Iris pigment epithelial cell (primary cell): ENCODE measurements at places on chromosomes 3 and 15.

- peak; percentile 80 for DNase-seq
Measured at GRCh38 chr3:24773798-24774197, 279.1 kb upstream of the THRB start.

DNA sequence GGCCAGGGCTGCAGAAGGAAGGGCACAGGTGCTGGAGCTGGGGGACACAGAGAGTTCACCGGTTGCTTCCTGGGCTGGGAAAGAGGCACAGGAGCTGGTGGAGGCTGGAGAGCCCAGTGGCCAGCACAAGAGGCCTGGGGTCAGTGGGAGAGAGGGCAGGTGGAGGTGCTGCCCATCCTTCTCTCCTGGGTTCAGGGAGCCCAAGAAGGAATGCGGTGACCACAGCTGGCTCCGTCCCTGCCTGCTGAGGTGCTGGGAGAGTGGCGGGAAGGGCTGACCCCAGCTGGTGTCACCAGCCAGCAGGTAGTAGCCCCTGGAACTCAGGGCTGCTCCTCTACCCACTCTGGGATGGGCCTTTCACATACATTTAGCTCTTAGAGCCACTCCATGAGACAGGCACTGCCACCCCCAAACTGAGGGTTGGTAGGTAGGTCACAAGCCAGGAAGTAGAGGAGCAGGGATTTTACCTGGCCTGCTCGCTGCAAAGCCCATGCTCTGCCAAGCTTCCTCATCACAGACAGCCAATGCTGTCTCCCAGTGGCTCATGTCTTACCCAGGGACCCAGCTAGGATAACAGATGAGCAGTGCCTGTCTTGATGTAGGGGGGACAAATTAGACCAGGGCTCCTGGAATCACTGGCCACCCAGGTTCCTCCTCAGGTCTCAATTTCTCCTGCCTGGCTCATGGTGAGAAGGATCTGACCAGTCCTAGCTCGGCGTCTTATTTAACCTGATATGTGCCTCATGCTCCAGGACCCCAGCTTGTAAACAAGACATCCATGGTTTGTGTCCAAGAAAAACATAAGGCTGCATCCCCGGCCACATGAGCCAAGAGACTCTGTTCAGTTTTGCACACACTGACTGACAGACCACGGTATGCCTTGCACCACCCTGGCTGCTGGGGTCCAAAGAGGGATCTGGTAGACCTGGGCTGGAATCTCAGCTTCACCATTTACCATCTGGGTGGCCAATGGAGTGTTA, 119.2 kb downstream of the CORO2B start:
- DNase-seq, result peak; percentile 16

- DNase-seq, result peak; percentile 29
Measured at GRCh38 chr3:13655061-13655913, 106.4 kb downstream of the FBLN2 start.

DNA sequence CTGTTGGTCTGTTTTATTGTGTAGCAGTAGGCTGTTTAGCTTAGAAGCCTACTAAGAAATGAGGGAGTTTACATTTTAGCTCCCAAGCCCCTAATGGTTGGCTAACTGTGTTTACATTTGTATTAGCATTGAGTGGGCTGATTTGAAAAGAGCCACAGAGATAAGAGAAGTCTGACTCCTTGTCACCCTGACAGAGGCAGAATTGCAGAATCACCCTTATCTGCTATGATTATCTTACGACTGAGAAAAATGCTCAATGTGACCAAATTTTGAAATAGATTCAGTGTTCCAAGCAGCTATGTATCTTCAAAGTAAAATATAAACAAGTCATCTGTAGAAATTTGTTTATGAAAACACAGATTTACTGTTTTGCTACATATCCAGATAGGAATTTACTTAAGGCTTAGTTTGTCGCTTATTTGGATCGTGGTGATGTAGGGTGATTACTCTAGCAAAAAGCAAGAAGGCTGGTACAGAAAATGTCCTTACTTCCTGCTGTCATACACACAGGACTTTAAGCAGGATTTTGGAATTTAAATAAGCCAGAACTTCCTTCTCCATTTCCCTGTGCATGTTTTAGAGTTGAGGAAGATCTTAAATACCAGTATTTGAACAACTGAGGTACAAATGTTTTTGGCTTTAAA, 19.0 kb downstream of the SEMA6D start:
- DNase-seq, result peak; percentile 15

- no peak for DNase-seq
Measured at GRCh38 chr15:38826880-38827279, 262.3 kb upstream of the RASGRP1 start.

DNA sequence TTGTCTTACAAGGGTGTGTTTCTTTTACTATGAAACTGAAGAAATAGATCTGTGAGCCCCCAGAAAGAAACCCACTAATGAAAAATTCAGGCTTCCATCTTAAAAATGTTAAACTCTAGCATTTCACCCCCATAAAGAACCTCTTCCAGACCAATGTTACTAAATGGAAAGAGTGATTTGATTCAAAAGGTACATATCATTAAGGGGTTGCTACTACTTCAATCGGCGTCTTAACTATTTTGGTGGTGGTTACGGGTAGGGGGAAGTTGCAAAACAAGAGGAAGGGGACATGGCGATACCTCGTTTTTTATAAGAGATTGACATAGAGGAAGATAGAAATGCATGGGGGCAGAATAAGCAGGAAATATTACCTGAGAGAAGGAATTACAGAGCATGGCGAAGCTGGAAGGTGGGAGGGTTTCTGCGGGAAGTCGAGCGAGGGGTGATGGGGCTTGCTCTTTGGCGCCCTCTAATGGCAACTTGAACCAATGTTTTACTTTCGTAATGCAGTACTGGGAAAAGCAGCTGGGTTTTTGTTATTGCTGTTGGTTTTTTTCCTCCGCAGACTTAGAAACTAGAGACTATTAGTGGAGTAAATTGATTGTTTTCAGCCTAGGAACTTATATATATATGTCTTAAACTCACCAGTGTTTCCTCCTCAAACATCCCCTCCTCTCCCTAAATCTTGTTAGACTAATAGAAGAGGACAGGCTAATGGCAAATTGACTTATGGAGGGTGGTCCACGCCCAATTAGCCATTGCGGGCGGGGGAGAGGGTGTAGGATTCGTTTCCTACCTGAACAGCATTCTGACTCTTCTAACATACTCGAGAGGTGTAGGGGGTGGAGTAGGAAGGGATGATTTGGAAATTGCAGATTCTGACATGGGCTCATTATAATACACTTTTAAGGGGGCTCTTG, 11.3 kb upstream of the SOX2 start:
- peak; percentile 66 for DNase-seq

DNA sequence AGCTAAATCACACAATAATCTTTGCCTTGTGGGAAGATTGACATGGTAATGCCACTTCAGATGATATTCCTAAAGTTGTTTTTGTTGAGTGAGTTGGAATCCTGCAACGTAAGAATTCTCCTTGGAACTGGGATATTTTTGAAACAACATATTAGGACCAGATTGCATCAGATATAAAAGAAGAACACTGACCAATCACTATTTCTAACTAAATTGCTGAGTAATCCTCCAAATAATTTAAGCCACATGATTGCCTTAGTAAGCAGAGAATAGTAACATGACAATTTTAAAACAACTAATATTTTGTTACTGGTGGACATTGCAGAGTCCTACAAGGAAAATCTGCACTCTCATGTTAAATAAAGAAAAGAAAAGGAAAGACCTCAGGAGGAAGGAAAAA, 353.9 kb upstream of the LMCD1 start:
- DNase-seq, result no peak

- DNase-seq, result peak; percentile 92
Measured at GRCh38 chr3:48694610-48695392, 9.1 kb upstream of the NCKIPSD start.

DNA sequence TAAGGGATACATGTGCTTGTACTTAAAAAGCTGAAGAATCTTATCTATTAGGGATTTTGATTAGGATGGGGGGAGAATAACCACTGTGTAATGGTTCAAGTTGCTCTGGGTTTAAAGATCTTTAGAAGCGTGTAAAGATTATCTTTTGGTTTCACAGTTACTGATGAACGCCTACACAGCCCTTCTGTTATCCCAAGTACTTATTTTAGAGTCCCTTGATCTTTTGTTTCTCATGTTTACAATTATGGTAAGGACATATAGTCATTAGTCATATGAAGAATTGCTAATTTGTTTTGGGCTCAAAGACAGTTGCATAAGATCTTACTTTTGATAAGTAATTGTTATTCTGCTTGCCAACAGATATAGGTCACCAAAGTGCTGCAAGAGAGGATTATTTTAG, 160.1 kb downstream of the PLCL2 start:
- no peak for DNase-seq

DNA sequence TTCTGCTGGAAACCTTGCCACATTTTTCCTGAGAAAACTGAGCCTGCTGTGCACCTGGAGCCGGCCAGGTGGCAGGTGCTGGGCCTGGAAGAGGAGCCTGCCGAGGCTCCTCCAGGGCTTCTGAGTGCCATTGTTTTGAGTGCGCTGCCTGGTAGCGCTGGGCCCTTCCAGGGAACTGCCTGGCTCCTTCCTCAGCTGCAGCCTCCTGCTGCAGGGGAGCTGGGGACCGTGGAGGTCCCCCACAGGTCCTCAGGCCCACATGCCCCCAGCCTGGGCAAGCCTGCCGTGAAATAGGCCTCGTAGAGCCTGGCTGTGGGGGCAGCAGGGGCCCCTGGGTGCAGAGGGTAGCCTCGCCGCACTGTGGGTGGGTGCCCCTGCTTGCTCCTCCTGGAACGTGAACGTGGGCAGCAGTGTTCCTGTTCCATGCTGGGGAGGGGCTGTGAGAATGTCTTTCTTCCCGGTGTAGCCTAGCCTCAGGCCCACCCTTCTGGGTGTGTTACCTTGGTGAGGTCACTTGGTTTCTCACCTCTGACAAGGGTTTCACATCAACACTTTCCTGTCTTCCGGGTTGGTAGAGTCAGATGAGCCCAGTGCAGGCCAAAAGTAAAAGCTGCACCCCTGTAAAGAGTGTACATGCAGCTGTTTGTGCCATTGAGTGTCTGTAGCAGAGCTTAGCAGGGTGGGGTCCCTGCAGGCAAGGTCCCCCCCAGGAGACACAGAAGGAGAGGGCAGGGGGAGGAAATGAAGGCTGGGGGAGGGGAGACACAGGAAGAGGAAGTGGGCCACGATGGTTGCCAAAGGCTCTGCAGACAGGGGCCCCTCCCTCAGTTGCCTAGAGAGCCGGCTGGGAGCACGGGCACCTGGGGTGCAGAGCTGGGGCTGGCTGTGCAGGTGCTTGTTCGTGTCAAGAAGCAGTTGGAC, 34.5 kb downstream of the KLF13 start:
- no peak for DNase-seq
